Mucosa of descending colon (tissue), 3 donors: ENCODE measurements at places on chromosomes 11 and 22.

- no peak for DNase-seq
Measured at GRCh38 chr11:62687508-62688396, 1.6 kb downstream of the LRRN4CL start.

DNA sequence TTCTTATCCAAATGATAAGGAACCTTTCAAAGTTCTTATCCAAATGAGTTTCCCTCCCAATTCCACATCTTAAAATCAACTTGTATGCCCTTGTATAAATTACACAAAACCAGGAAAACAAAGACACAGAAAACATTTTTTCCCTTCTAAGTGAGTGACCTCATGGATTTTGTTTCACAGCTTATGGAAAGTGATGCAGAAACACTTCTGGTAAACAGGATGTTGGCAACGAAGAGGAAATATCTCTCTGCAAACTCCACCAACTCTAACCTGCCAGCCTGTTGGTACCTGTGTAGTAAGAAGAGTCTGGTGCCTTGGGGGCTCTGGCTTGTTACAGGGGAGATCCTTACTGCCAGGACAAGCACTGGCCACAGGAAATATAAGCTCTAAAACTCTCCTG is 57.0 kb downstream of the CELSR1 start:
- DNase-seq, result no peak

- no peak for DNase-seq
Measured at GRCh38 chr11:129596351-129596750, 219.3 kb upstream of the TMEM45B start.

DNA sequence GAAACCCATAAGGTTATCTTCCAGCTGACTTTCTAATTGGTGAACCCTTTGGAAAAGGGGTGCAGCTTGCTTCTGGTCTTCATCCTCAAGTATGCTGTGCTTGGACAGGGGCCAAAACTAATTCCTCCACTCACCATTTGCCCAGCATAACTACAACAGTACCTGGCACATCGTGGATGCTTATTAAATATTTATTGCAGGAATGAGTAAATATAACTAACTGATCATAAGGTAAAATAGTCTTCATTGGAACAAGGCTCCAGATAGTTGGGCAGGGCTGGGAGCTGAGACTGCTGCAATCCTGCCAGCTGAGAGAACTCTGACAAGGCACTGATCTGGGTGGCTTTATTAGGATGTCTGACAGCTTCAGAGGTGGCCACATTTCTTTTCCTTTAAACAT is 2.4 kb upstream of the SIDT2 start:
- peak; percentile 4 for DNase-seq

DNA sequence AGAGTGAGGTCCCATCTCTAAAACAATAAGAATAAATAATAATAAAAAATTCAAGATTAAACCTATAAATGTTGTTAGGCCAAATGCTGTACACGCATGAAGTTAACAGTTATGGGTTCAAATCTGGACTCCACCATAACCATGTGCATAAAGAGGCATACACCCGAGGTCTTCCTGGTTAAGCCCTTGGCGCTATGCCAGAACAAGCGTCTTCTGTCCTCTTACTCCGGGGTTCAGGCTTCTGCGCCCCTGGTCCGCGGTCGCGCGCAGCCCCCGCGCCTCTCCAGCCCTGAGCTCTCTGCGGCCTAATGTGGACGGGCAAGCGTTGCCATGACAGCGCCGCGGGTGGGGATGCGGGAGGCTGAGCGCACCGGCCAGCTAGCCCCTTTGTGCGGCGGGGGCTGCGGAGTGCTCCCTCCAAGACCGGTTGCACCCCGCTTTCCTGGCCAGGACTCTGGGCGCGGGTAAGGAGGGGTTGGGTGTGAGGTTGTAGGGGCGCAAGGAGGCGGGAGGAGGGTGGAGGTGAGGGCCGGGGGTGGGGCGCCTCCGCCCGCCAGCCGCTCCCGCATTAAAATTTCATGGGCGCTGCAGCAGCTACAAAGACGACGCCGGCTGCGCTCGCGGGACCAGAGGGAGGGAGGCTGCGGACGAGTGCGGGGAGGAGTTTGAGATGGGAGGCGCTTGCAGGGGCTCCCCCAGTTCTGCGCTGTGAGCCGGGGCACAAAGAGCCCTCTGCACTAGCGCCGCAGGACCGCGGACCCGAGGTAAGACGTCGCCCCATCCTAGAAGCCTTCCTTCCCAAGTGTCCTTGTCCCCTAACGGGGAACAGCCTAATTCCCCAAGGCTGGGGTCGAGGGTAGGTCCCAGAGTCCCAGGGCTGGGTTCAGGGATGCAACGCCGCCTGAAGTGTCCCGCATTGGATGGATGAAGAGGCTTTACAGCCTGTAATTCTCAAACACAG is at the start of gene MIAT:
Gene MIAT, plus strand, starts transcription at position 698 of the 961 bp plus-strand sequence.
- DNase-seq, result peak; percentile 56

DNA sequence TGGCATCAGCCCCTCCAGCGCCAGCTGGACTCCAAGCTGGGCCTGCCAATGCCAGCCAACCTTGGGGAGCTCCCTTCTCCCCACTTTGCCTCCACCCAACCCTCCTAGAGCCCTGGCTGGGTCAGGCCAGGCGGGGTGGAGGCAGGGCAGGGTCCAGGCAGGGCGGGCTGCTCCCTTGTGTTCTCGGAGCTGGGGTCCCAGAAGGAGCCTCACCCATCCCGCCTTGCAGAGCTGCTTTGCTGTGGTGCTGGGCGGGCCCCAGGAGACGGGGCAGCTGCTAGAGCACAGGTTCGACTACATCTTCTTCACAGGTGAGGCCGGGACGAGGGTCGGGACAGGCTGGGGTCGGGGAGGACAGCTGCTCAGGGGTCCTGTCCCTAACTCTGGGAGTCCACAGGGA is 9.4 kb downstream of the ALDH3B1 start:
- DNase-seq, result no peak

DNA sequence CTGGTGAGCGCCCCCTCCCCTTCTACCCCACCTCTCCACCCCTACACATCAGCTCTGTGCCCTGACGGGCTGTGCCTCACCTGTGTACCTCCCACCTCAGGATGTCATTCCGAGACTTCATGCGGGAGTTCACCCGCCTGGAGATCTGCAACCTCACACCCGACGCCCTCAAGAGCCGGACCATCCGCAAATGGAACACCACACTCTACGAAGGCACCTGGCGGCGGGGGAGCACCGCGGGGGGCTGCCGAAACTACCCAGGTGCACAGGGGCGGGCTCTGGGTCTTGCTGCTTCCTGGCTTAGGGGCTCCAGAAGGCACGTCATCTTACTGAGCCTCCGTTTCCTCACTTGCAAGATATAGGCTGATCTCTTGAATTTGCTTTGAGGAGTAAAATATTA is 6.8 kb downstream of the CAPN1 start:
- no peak for DNase-seq

- peak; percentile 2 for DNase-seq
Measured at GRCh38 chr22:44362249-44363012, 49.7 kb upstream of the SHISAL1 start.

- DNase-seq, result peak; percentile 7
Measured at GRCh38 chr22:49203859-49204598, 623.6 kb downstream of the BRD1 start.

GRCh38 chr22:31289344-31289743 is 2.9 kb downstream of the PIK3IP1 start:
- peak; percentile 86 for DNase-seq

- no peak for DNase-seq
Measured at GRCh38 chr11:83549984-83550667, 264.0 kb upstream of the CCDC90B start.

- peak; percentile 8 for DNase-seq
Measured at GRCh38 chr22:44428941-44429830, 68.8 kb downstream of the RTL6 start.

- DNase-seq, result no peak
Measured at GRCh38 chr11:8273287-8273686, 9.6 kb upstream of the LMO1 start.

DNA sequence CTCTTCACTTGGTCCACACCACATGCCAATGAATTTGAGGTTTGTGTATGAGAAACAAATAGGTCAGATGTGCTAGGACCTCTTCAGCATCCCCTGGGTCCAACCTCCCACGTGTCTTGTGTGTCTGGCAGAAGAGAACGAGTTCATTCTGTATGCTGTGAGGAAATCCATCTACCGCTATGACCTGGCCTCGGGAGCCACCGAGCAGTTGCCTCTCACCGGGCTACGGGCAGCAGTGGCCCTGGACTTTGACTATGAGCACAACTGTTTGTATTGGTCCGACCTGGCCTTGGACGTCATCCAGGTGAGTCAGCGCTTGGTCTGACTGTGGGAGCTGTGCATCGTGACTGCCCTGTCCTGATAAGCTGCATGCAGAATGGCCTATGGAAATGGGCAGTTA is 101.0 kb upstream of the SORL1-AS1 start:
- peak; percentile 81 for DNase-seq

- DNase-seq, result no peak
Measured at GRCh38 chr11:67442504-67443404, 522 bp downstream of the CORO1B start.

DNA sequence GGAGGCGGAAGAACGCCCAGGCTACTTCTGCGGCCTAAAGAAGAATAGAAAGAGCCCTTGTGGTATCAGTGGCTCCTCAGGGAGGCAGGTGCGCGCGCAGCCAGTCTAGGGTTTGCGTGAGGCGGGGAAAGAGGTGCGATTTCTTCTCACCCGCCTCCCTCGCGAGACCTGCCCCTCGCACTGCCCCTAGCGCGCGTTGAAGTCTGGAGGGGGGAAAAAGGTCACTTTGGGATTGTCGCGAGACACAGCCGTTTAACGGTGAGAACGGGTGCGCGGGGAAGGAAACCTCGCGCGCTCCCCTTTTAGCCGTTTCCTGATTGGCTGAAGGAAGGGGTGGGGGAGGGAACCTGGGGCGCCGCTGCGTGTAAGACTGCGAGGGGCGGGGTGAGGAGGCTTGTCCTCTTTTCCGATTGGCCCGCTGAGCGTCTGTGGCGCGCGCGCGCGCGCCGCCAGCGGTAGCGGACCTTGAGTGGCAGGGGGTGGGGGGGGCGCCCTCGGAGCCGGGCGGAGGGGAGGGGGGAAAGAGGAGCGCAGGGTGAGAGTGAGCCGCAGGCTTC is at the start of gene ZFP91:
Gene ZFP91, plus strand, starts transcription at position 429 of the 557 bp plus-strand sequence. CDS start 219 bp downstream, outside the sequence.
- peak; percentile 97 for DNase-seq

GRCh38 chr11:110128161-110128560 is 35.0 kb downstream of the ZC3H12C start:
- no peak for DNase-seq

DNA sequence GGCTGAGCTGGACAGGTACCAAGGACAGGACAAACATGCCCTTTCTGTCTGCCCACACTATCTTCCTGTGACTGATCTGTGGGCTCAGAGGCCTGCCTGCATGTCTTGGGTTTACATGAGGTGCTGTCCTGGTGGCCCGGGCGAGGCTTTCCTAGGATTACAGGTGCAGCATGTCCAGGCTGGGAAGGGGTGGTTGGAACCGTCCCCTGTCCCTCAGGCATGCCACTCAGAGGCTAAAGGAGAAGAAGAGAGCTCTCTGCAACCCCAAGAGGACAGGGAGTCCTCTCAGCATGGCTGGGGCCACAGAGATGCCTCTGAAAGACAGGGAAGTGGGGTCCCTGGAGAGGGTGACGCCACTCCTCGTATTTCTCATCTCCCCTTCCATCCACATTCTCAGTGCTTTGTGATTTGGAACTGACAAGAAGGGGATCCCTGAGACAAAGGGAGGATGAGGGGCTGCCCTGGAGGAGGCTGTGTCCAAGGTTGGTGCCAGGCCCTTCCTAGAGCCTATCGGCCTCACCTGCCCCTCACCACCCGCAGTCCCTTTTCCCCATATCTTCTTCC is 64.6 kb upstream of the LMO1 start:
- no peak for DNase-seq

DNA sequence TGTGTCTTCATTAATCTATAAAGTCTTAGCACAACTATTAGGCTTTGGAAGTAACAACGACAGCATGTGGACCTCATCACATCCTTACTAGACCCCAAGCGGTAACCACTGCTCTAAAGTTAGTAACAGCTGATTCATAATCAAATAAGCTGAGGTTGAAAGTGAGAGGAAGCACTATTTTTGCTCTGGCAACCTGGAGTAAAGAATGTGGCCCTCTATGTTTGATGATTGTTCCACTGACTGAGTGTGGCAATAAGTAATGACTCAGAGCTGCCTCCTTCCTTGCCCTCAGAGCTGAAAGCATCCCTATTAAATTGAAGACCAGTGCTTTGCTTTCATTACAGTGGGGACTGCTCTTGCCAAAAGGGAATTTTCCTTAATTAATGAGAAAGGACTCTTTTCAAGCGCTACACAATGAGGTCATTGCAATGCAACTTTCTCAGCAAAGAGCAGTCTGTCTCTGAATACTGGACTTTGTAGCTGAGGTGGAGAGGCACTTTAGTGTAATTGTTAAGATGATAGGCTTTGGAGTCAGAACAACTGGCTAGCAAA is 906.1 kb upstream of the RAG2 start:
- DNase-seq, result no peak

- DNase-seq, result no peak
Measured at GRCh38 chr11:121717296-121717695, 264.5 kb upstream of the SORL1-AS1 start.

DNA sequence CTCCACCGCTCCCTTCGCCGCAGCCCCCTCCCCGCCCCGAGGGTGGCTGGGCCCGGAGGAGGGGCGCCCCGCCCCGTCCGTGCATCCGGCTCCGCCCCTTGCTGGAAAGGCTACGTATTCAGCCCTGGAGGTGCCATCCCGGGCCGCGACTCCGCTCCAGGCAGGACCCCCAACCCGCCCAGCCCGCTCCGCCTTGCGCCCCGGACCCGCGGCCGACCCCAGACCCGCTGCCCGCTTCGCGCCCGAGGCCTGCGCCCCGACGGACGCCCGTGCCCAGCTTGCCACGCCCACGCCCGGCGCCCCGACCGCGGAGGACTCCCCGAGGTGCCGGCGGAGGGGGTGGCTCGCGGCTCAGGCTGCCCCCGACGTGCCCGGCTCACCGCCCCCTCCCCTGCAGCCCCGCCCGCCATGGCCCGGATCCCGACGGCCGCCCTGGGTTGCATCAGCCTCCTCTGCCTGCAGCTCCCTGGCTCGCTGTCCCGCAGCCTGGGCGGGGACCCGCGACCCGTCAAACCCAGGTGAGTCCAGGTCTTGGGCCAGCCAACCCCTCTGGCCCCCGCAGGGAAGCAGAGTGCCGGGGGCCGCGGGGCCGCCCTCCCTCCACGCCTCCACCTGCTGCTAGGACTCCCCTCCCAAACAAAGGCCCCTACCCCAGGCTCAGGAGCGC is at the start of gene ADM2:
Gene ADM2, plus strand, starts transcription at position 104 of the 667 bp plus-strand sequence. Its CDS starts 305 bp downstream, at position 409.
- DNase-seq, result peak; percentile 79

DNA sequence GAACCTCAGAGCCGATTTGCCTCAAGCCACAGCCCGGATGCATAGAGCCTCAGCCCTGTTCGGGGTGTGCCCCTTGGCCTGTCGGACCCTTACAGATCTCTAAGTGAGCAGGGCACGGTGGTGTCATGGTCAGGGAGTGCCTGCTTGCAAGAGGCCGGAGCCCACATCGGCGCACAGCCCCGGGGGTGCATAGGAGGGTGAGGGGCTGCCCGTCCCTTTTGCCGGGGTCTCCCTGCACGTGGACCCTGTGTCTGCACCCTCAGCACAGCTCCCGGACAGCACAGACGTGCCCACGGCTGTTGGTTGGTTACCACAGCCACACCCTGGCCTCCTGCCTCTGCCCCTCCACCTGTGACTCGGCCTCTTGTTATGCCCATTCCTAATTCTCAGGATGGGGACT is 6.5 kb downstream of the RAB36 start:
- DNase-seq, result no peak

GRCh38 chr11:18384157-18384641 is 10.2 kb upstream of the LDHA start:
- no peak for DNase-seq
